ENCODE measurements at places on chromosomes 5 and 9.

GRCh38 chr9:16328349-16328748 lies 542.1 kb downstream of the BNC2 start:
- no peak for DNase-seq

GRCh38 chr5:154470947-154471870 lies 6.8 kb downstream of the HAND1 start:
- DNase-seq, result no peak

- DNase-seq, result no peak
These were observed 13.9 kb downstream of the NR4A3 start for GRCh38 chr9:99835581-99835980.

GRCh38 chr5:161216877-161217276 lies 329.6 kb downstream of the GABRB2 start:
- DNase-seq, result no peak

GRCh38 chr9:104810421-104811339 lies 46.8 kb downstream of the NIPSNAP3B start:
- no peak for DNase-seq

DNA sequence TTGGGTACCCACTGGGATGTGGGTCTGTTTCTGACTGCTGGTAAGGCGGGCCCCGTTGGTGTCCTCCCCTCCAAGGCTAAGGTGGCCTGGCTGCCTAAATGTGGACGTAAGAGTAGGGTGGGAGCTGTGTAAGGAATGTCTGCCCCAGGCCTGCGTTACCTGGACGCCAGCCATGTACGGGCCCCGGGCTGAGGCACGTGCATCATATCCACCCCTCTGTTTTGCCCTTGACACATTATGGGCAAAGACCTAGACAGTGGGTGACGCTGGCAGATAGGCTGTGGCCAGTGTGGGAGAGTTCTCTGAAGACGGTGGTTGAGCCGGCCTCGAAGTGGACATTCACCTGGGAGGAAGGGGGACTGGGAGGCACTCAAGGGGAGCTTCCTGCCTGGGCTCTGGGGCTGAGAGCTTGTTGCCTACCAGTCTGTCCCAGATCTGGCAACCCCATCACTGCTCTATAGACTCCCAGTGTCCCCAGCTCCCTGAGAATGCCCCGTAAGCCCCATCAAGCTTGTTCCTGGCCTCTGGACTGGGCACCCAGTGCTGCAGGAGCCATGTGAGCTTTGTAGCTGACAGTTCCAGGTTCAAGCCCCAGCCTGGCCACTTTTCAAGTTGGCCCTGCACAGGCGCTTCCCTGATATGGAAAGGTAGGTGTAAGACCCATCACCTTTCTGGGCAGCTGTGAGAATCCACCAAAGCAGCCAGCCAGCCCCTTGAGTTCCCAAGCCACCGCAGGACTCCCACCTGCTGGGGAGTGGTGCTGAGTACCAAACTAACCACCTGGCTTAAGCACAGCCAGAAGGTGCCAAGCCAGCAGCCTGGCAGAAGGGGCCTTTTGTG lies 3.2 kb upstream of the PRR7 start:
- no peak for DNase-seq

DNA sequence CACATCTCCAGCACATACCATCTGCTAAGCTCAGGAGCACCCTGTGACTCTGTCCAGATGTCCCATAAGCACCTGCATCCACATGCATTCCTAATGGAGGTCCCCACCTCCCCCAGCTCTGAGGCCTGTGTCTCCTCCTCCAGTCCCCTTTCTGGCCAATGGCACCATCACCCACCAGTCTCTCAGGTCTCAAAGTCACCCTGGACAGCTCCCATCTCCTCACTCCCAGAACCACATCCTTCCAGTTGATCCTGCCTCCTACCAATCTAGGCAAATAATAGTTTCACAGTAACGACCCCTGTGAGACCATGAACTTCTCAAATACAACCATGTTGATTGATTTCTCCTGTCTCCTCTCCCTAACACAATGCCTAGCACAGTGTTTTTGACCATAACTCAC lies 40.1 kb downstream of the GGTA1 start:
- no peak for DNase-seq

GRCh38 chr5:77080905-77081304 lies 6.2 kb downstream of the ZBED3 start:
- no peak for DNase-seq

- DNase-seq, result no peak
These were observed 2.6 kb upstream of the SEMA6A start for GRCh38 chr5:116577064-116577788.

DNA sequence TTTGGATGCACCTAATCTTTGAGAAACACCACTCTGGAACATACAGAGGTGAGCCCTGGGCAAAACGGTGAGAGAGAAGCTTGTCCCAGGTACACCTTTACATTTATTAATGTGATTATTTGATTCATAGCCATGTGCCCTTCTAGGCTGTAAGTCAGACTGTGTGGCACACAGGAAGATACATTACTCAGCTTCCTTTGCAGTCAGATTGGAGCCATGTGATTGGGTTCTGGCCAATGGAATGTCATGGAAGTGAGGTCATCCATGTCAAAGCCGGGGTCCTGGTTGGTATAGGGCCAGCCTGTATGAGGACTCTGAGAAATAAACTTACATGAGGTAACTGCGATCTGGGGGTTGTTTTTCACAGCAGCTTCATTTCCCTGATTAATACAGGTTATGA lies 106.8 kb upstream of the CD180 start:
- DNase-seq, result no peak

DNA sequence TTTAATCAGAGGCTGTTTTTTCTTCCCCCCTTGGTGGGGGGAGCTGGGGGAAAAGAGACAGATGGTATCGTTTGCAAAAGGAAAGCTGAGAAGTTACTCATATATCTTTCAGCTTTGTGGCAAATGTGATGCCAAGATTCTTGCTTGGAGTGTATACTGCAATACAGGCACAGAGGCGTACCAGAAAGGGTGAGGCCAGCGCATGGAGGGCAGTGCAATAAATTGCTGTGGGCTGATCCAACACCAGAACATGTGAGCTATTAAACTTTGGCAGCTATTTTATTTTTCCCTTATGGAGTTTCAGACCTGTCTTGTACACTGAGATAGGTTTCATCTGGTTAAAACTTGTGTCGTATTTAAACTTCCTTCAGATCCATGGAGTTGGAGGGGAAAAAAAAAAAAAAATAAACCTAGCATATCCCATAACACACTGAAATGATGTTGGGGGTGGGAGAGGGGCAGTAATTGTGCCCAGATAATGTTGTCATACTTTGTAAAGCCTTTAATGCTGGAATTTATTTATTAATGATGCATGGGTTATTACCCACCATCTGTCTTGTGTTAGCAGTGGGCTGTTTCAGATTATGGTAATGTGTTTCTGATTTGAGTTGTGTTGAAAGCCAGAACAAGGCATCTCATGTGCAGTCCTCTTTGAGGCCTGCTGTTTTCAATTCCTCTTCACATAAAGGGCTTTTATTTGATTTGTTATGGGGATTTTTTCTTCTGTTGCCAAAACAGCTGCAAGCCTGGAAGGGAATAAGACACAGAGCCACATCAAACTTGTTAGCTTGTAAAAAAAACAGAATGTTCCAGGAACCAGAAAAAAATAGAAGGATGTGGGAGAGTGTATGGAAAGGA lies 891.3 kb downstream of the TLE1 start:
- DNase-seq, result no peak

GRCh38 chr5:177409043-177409801 lies at the start of gene F12:
Gene F12 (minus strand): TSS chr5:177409564. CDS start chr5:177409527, 37 bp downstream.
- no peak for DNase-seq

DNA sequence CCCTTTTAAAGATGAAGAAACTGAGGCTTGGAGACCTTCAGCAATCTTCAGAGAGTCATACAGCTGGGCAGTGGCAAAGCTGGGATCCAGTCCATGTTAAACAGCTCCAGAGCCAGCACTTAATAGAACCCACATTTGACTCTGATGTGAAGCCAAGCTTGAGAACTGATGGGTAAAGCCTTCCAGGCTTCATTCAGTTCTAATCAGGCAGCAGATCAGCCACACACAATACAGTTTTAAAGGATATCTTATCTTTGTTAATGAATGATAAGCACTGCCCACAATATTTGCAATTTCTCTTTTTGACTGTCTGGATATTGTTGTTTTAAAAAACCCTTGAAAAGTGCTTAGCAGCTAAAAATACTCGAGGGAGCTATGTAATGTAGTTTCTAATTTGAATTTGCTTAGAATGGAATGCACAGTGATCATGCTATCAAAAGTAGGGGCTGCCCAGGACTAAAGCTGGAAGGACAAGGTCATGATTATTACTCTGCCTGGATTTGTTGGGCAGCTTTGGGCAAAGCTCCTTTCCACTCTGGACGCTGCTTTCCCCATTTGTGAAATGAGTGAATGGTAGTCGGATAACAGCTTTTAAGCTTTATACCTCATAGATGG lies 31.3 kb upstream of the HTR4 start:
- DNase-seq, result no peak

GRCh38 chr9:6938447-6938846 lies 180.7 kb downstream of the KDM4C start:
- DNase-seq, result no peak

- DNase-seq, result no peak
These were observed 278.1 kb downstream of the AOPEP start for GRCh38 chr9:95004411-95005277.

GRCh38 chr5:95162231-95162992 lies 122.5 kb downstream of the MCTP1 start:
- DNase-seq, result no peak

DNA sequence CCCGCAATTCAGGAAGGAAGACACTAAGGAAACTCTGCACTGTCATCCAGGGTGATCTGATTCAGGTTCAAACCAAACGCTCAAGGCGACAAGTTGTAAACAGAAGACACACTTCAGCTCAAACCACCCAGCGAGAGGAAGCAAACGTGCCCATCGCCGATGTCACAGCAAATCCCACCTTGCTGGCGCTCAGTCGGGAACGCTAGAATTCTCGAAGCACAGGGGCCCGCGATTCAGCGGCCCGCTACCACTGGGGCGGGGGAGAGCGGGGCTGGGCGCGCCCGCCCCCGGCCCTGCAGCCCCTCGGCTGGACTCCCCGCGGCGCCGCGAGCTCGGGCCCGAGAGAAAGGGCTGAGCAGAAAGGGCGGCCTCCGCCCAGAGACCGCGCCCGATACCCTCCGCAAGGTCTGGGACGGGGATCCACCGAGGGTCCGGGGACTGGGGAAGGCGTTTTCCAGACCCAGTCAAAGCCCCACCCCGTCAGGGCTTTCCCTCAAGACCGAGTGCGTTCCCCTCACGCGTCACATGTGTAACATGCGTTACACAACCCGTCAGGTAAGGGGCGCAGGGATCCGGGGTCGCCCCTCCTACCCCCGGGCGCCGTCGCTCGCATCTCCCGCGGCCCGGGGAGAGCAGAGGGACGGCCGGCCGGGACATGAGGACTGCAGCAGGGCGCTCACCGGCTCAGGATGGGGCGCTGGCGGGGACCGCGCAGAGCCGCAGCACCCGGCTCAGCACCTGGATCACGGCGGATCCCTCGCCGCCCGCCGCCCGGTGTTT lies 469 bp downstream of the AGTPBP1 start:
- peak; percentile 64 for DNase-seq

- no peak for DNase-seq
These were observed 15.8 kb downstream of the CDH6 start for GRCh38 chr5:31209334-31209733.

- no peak for DNase-seq
These were observed 5.2 kb upstream of the TCERG1 start for GRCh38 chr5:146441896-146442295.

DNA sequence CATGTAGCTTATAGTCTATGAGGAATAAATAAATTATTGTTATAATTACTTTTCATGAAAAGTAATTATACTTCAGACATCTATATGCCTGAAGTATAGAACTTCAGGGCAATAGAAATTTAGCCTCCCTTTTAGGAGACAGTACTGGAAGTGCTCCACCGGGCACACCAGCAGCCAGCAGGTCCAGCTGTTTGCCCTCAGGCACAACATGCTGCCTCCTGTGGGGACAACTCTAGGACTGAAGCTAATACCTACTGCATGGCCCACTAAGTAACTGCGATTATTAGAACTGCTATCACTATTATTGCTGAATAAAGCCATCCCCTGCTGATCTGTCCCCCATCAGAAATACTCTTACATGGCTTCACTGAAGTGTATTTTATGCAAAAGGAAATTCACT lies 329.6 kb downstream of the MED10 start:
- DNase-seq, result no peak

- no peak for DNase-seq
These were observed 204.8 kb downstream of the CDH9 start for GRCh38 chr5:26833596-26833995.

- no peak for DNase-seq
These were observed 131.4 kb downstream of the ARHGEF28 start for GRCh38 chr5:73757416-73757815.

- no peak for DNase-seq
These were observed 109.8 kb upstream of the TXNDC8 start for GRCh38 chr9:110447476-110447875.

DNA sequence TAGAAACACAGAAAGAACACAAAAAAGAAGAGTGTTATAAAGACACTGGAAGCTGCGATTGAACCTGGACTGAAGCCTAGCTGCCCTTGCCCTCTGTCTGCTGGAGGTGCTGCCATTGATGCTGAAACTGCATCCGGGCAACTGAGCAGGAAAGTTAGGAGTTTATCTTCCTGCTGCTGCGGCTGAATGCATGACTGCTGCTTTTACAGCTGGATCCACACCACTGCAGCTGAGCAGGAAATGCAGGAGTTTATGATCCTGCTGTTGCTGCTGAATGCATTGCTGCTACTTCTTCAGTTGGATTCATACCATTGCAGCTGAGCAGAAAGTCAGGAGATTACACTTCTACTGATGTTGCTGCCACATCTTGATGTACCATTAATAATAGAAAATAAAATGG lies 21.8 kb upstream of the JAKMIP2 start:
- DNase-seq, result no peak

GRCh38 chr5:140225396-140225795 lies 50.4 kb downstream of the CYSTM1 start:
- DNase-seq, result no peak

DNA sequence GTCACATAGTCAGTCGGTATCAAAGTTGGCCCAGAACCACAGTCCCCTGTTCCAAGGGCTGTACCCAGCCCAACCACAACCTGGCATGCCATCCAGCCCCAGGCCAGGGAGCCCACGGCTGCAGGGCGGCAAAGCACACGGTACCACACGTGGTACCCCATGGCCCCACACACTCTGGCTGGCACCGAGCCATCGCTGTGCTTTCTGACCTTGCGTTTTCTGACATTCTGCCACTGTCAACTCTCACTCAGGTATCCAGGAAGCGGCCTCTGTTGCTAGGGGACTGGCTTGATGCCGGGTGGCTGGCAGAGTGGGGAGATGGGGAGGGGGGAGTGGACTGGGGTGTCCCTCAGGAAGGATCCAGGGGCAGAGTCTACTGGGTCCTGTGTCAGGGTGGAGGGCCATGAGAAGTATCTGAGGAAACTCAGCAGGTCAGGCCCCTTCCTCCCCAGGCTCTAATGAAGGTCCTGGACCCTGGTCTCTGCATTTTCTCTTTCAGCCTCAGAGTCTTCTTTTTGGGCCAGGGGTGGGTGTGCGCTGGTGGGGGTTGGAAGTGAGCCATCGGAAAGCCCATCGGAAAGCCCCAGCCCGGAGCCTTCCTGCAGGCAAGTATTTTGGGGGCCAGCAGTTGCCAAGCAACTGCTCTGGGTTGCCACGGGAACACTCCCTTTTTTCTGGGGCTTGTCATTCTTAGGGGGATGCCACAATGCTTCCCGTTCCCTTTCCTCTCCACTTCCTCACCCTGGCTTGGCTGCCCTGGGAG lies 21.0 kb upstream of the RALGDS start:
- DNase-seq, result peak; percentile 85

- DNase-seq, result no peak
These were observed 26.6 kb upstream of the GLDC start for GRCh38 chr9:6672118-6672517.
